Brain pericyte (primary cell): ENCODE measurements at places on chromosomes 11 and 22.

- no peak for DNase-seq
These were observed 1949.4 kb upstream of the RAG2 start for GRCh38 chr11:38547462-38547861.

GRCh38 chr11:119087747-119088241 is 3.1 kb downstream of the HMBS start:
- no peak for DNase-seq

- no peak for DNase-seq
These were observed 2.1 kb upstream of the OR52D1 start for GRCh38 chr11:5486421-5486820.

- DNase-seq, result no peak
These were observed 5.6 kb downstream of the PTDSS2 start for GRCh38 chr11:455566-456147.

DNA sequence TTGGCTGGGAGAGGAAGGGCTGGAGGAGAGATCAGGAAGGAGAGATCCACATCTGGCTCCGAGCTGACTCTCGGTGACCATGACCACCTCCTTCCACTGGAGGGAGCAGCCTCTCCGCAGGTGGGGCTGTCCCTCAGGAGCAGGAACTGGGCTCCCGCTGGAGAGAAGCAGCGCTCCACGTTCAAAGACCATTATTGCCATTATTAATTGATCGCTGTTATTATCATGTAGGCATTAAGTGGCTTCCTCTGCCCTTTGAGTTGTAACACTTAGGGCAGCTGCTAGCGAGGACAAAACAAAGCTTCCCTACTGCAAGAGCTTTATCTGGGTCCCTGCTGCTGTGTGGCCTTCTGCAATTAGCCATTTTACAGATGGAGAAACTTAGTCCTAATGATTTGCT is 251.9 kb downstream of the ST3GAL4 start:
- DNase-seq, result no peak

DNA sequence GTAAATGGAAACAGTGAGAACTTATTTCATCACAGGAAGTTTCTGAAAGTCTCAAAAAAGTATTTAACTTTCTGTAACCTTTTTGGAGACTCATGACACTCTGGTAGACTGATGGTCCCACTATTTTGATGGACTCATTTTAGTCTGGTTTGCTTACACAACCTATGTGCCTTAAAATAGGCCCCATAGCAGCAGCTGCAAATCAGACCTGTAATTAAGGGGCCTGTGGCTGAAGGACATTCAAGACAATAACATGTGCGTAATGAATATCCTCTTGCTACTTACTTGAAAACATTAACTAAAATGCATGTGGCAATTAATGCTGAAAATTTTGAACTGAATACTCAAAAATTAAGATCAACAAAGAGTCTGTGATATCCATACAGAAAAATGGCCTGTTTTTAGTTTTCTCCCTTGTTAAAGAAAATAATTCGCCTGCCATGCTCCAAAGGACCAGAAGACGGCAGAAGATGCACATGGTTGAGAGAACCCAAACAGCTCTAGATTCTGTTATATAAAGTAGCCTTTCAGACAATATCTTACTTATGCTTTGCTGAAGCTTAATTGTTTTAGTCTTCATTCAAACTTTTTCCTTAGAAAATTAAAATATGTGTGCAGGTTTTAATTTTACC is 568.5 kb downstream of the KCNA4 start:
- DNase-seq, result no peak

DNA sequence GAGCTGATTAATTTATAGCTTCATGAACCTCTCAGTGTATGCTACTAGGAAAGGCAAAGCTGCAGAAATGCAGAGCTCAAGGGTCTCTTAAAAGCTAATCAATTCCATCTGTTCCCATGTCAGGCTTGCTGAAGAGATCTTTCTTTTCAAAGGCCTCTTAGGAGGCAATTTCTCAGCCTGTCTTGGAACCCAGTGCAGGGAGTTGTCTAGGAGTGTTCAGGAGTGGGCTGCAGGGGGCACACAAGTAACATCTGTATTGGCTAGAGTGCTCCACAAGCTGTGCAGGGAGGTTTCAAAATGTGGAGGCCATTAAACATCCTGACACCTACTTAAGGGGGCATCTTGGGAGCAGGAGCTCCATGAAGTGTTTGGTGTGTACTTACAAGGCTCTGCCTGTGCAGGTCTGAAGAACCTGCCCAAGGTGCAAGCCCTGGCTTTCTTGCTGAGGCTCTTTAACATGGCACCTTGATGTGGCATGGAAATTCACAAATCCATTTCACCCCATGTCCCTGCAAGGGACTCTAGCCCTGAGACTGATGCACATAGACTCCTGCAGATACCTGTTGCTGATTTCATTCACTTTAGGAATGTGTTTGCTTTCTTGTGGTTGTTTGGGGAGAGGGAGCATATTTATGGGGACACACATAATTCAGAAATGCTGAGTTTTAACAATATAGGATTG is 134.7 kb downstream of the ME3 start:
- DNase-seq, result no peak
